Stimulated activated CD8-positive, alpha-beta memory T cell treated with anti-CD3 and anti-CD28 coated beads, Interleukin-2, amount 100 ng/mL, for 1 hour (primary cell): ENCODE measurements at places on chromosomes 5 and 9.

- no peak for DNase-seq
Observed at GRCh38 chr9:80649001-80649420, 1040.3 kb downstream of the TLE1 start.

DNA sequence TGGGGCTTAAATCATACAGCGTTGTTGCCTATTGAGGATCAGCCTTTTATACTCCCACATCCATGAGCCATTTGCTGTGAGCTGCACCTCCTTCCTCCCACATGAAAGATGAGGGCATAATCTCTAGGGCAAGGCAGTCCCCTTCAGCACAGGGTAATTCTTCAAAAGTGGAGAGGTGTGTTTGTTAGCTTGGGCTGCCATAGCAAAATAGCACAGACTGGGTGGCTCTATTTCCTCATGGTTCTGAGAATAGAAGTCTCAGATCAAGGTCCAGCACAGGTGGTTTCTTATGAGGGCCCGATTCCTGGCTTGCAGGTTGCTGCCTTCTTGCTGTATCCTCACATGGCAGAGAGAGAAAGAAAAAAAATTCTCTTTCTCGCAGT lies 121.8 kb upstream of the SLC12A2 start:
- DNase-seq = no peak

DNA sequence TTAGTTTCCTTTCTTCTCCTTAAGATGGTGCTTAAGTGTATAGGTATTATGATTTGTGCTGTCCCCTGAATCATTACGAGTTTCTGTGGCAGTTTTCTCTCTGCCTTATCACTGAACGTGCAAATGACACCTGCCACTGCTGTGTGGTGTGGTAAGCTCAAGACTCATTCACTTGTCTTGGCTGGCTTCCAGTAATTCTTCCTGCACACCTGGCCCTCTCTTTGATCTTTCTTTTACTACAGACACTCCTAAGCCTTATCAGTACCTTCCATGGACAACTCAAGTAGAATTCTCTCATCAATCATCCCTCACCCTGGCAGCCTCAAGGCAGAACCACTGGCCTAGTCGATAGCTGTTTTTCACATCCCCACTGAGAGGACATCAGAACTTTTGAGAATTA lies 82.6 kb upstream of the ADAMTS19 start:
- DNase-seq = no peak

DNA sequence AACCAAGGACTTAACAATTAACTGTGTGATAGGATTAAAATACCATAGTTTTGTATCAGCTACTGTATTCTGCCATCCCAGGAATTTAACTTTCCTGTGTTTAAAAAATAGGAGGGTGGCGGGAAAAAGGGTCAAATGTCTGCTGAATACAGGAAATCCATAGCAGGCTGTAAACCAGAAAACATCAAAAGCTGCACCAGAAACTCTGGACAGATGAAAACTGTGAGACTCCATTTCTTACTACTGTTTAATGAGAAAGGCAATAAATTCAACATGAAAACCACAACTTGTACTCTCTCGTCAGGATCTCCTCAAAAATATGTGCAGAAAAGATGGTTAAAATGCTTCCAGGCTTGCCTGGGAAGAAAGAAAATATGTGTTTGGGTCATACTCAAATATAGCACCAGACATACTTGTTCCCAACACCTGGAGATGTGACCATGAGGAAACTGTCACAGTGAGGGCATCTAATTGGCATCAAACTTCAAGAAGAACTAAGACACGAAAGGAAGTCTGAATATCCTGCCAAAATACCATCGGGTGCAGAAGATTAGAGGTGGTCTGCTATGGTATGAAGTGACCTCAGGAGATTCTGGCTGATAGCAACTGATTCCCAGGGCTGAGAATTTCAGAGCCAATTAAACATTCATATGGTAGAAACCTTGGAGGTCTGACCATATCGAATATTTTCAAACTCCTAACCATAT lies 164.7 kb upstream of the TARS1 start:
- DNase-seq = no peak

DNA sequence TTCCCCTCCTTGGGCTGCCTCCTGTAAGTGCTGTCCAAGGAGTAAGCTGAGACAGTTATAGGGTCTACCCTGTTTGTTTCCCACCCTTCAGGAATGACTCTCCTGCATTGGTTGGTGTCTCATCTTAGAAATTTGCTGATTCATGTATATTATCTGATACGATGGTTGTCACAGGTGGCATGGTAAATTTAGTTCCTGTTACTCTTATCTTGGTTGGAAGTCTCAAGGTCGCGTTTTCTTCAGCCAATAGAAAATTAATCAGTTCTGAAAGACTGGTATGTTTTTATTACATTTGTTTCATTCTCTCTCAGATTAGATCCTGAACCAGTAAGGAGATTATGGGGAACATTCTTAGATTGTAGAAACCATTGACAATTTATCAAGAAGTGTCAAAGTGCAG lies 42.7 kb downstream of the SCGB3A1 start:
- no peak for DNase-seq

GRCh38 chr9:117412841-117413240 lies 2.0 kb downstream of the ASTN2 start:
- no peak for DNase-seq

- no peak for DNase-seq
Observed at GRCh38 chr5:163880302-163880701, 374.9 kb downstream of the MAT2B start.

GRCh38 chr9:112439171-112439570 lies 47.5 kb upstream of the KIAA1958 start:
- no peak for DNase-seq

GRCh38 chr5:67346611-67347010 lies 150.0 kb upstream of the CD180 start:
- DNase-seq = no peak

DNA sequence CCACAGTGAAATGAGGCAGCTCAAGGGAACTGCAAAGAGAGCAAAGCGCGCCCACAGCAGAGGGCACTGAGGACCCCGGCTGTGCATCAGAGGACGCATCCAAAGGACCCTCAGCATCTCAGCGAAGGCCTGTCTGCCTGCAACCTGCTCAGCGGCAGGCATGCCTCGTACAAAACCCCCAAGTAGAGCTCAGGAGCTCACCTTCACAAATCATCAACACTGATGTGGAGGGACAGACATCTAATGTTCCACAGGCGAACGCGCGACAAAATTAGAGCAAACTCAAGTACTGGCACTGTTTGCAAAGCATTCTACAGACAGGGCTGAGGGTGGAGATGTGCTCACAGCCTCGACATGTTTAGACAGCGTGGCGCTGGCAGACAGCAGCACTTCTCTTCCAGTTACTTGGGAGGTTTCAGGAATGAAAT lies 81.0 kb downstream of the DCP2 start:
- DNase-seq = no peak

- DNase-seq = no peak
Observed at GRCh38 chr5:133531178-133531577, 81.2 kb downstream of the FSTL4 start.

- DNase-seq = no peak
Observed at GRCh38 chr5:131450941-131451340, 184.1 kb downstream of the RAPGEF6 start.

DNA sequence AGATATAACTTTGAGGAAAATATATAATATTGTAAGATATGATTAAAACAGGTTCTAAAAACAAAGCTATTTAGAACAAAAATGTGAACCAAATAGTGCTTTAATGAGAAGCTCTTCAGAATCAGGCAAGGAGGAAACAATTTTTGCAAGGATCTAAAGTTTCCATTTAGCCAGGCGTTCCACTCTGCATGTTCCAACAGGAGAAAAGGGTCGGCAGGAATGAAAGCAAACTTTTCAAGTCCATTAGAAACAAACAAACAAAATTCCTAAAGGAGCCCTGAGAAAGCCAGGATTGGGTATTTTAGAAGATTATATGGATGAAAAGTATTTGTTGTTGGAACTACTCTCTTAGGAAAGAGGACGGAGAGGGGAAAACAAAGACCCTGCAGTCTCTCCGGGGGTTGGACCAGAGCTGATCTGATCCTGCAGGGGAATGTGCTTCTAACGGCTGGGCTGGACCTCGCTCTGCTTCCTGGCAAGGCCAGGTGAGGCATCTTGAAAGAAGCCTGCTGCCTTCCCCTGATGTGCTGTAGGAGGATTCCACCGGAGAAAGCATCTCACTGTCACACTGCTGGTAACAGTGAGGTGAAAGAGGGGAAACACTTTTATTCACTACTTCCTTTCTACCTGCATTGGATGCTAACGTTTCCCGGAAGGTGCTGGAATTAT lies 94.6 kb downstream of the PRRT1B start:
- DNase-seq = no peak
